NCI-H187 treated with DMSO at 0.1 percent for 48 hours (cell line): ENCODE measurements at places on chromosomes 2 and 18.

GRCh38 chr2:134669731-134670669 is 48.8 kb downstream of the TMEM163 start:
- DNase-seq = no peak

GRCh38 chr2:64770781-64771334 is 117.1 kb upstream of the SERTAD2 start:
- DNase-seq = no peak

GRCh38 chr18:9055185-9055584 is 47.3 kb upstream of the NDUFV2 start:
- no peak for DNase-seq

GRCh38 chr2:71662665-71663394 is 209.5 kb downstream of the DYSF start:
- DNase-seq = no peak

- DNase-seq = no peak
Measured at GRCh38 chr2:114082731-114083433, 193.0 kb downstream of the ACTR3 start.

DNA sequence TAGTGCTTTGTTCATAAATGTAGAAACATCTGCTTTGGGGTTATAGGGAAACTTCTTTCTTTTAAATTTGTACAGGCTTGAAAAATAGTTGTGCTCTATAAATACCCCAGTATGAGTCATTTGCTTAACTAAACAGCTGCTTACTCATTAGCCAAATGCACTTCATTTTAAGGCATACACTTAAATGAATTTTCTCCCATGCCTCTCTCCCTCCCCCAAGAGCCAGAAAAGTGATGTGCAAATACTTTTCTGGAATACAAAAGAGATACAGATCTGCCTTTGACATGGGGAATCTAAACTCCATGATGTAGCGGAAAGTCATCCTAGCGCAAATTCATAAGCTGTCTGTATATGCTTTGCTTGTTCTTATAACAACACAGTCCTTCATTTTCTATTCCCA is 469.4 kb downstream of the DLGAP1 start:
- no peak for DNase-seq

- no peak for DNase-seq
Measured at GRCh38 chr18:31609886-31610285, 18.2 kb downstream of the TTR start.

GRCh38 chr2:240259924-240260529 is 119.6 kb upstream of the OTOS start:
- no peak for DNase-seq

DNA sequence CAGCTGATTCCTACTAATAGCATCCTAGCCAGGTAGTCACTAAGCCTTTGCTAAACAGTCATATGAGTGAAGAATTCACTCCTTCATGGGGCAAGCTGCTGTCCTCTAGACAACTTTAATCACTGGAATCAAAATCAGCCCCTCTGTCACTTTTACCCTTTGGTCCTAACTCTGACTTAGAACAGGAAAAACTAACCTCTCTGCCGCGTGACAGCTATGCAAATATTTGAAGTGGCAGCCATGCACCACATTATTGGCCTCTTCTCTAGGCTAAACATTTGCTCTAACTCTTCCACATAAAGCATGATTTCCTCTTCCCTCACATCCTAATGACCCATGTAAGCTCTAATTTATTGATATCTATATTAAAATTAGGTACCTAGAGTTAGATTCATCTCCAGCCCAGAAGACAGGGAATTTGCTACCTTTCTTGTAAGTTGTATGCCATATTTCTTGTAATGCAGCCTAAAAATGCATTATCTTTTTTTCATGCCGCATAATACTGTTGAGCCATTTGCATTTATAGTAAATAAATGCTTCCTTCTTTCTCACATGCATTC is 12.8 kb upstream of the ONECUT2 start:
- no peak for DNase-seq

GRCh38 chr18:69088973-69089372 is 291.1 kb downstream of the CCDC102B start:
- DNase-seq = no peak

GRCh38 chr2:129619471-129619870 is 360.0 kb upstream of the RAB6C start:
- peak; percentile 48 for DNase-seq

- DNase-seq = no peak
Measured at GRCh38 chr2:31334311-31335026, 80.1 kb downstream of the XDH start.

- peak; percentile 37 for DNase-seq
Measured at GRCh38 chr2:29015701-29016470, 34.8 kb downstream of the TOGARAM2 start.

GRCh38 chr2:186455613-186456012 is 30.4 kb upstream of the ZC3H15 start:
- DNase-seq = no peak

DNA sequence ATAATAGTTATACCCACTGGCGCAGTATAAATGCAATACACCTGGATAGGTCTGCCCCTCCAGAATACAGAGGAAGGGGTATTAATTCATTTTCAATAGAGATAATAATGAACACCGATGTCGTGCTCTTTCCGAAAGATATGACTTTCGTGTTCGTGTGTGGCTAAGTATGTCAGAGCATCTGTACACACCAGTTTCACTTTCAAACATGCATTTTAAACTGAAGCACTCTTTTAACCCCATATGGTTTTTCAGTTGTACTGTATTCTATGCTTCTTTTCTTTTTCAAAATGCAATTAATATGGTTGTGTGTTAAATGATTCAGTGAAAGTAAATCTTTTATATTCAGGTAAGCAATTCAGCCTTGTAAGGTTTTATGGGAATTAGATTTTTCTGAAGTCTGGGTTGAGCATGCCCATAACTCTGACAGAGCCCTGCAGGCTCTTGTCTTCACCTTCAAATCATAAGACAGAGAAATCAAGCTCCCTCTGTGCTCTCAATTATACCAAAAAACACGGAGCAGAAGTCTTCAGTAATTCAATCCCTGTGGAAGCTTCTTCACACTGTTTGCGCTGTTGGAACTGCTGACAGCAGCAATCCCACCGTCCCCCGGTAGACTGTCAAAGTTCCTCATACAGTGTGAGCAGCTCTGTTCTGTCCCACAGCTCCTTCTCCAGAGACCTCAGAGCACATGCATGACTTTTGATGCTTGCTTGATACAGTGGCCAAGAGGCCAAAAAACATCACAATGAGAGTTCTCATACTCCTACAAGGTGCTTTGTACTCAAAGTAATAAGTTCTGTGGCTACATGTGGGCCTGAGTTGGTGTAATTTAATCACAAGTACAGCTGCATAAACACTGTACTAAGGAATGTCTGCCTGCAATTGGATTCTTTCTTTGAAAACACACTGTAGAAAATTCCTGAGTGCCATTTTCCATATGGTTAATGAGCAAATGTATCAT is 186.8 kb downstream of the ZNF521 start:
- DNase-seq = no peak

GRCh38 chr2:126950504-126950903 is 51.8 kb downstream of the TEX51 start:
- DNase-seq = no peak

DNA sequence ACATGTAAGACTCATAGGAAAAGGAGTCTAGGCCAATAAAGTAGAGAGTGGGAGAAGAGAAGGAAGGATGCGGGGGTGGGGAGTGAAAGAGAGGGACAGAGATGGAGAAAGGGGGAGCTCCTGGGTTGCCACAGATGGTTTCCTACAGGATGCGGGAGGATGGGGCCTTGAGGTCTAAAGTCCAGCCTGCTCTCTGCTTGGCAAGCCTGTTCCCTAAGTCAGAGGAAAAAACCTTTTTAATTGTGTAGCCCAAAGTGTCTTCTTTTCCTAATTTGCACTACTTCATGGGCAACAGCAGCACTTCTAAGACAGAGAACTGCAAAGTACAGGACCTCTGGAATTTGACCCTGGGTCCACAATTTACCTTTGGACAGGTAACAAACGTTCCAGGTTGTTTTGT is 1.4 kb upstream of the FAM110C start:
- DNase-seq = no peak

GRCh38 chr2:120796094-120796493 is 60.4 kb downstream of the GLI2 start:
- DNase-seq = no peak

GRCh38 chr2:28869494-28870145 is 489 bp downstream of the TRMT61B start:
- no peak for DNase-seq

DNA sequence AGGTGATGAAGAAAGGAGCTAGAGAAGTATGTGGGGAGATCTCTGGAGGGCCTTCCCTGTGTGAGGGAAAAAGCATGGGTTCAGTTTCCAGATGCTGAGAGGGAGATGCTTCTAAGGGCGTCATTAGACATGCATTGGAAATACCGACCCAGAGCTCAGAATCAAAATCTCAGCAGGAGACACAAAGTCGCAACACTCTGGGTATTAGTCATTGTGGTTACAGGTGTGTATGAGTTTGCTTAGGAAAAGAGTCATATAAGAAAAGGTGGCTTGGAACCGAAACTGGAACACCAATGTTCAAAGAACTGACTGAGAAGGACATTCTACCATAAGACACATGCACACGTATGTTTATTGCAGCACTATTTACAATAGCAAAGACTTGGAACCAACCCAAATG is 477.1 kb downstream of the FBXO15 start:
- no peak for DNase-seq

- DNase-seq = no peak
Measured at GRCh38 chr18:55641486-55641885, 53.5 kb upstream of the TCF4 start.
